ENCODE measurements at places on chromosomes 16 and 17.
A peak's percentile ranks its signal among the peaks of the same experiment; 100 is the strongest.

- no peak for DNase-seq
Measured at GRCh38 chr17:30360086-30360808, 18.5 kb upstream of the CPD start.

DNA sequence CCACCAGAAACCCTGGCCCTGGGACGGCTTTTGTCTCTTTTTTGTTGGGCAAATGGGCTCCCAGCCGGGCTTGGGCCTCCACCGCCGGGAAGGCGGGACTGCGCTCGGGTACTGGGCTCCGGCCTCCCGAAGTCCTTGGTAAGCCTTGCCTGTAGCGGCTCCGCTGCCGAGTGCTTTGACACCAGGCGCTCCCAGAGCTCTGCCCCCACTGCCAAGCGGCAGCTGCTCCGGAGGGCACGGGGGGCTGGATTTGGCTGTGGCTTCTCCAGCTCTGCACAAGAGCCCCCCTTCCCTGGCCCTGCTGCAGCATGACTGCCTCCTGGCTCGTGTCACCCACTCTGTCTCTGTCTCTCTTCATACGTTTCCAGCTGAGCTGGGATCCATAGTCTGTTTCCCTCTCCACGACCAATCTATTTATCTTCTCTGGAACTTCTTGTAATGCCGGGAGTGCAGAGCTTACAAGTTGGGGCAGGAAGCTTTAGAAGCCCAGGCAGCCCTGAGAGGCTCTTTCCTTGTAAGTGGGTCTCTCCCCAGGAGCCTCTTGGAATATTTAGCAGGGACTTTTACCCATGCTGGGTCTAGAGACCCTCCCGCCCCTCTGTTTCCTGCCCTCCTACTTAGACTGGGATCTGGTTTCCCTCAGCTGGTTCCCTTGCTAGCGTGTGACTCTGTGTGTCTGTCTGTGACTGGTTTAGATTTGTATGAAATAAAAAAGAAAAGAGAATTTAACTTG lies 246.9 kb upstream of the GSE1 start:
- DNase-seq = no peak

GRCh38 chr16:30457256-30457655 lies 11.6 kb upstream of the SEPHS2 start:
- DNase-seq = no peak

DNA sequence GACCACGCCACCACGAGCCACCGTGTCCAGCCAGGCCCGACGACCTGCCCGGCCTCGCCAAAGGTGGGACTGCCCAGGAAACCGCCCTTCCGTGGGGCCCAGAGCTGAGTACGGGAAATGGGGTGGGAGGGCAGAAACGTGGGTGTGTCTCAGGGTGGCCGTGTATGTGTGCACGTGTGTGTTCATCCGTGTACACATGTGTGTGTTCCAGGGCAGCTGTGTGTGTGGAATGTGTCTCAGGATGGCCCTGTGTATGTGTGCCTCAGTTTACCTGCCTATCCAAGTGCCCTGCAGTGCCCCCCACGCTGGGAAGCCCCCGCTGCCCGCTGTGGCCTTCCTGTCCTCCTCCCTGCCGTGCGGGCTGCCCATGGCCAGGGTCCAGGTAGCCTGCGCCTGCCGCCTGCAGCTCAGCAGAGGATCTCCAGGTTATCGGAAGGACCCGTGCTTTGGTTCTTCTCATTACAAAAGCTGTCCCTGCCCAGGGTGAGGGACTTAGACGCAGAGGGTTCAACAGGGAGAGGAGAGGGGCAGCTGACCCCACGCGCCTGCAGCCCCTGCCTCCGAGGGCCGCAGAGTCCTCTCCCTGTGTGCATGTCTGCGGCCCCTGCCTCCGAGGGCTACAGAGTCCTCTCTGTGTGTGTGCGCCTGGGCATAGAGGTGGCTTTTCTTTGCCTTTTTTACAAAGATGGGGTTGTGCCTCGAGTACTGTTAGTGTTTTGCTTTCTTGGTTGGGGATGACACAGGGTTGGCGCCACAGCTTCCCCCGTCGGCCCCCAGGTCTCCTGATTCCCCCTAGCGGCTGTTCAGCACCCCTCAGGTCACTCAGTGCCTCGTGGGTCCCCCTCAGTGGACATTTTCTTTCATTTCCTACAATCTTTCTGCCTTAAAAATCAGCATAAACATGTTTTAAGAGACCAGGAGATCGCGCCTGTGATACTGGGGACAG lies 23.6 kb downstream of the ZNF469 start:
- DNase-seq = no peak

DNA sequence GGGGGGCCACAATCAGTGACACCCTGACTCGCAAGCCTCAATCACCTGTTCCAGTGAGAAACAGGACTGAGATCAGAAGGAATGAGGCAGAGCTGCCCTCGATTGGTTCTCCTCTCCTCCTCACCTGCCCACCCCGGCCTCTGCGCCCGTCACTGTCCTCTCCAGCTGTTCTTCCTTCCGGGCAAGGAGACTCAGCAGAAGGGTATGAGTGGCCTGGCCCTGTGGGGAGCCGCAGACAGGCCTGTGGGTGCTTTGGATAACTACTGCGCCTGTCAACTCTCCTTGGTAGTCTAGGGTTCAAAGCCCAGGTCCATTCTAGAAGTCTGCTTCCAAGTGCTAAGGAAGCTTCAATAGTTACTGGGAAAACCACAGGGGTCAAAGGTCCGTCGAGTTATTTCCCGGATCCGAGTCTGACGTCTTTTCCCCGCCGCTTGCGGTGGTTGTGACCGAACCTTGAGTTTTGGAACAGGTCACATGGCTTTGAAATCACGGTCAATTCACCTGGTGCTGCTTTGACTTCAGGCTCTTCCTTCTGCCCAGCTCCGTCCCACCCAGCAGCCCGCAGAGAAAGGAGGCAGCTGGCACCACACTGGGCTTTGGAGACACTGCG lies 8.3 kb downstream of the CARD14 start:
- DNase-seq = no peak

DNA sequence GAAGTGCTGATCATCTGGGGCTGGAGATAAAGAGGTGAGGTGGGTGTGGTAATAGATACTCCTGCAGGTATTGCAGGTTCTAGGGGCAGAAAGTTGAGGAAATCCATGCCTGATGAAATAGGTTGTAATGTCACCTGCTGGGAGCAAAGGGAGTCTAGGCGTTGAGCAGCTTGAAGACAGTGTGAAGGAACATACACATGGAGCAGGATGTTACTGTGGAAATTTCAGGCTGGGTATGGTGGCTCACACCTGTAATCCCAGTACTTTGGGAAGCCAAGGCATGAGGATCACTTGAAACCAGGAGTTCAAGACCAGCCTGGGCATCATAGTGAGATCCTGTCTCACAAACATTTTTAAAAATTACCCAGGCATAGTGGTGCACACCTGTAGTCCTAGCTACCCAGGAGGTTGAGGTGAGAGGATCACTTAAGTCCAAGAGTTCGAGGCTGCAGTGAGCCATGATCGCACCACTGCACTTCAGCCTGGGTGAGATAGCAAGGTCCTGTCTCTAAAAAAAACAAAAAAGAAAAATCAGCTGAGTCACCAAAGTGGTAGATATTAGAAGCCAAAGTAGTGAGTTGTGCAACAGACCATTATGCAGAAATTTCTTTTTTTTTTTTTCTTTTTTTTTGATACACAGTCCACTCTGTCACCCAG lies 9.1 kb upstream of the CRYBA1 start:
- DNase-seq = no peak

DNA sequence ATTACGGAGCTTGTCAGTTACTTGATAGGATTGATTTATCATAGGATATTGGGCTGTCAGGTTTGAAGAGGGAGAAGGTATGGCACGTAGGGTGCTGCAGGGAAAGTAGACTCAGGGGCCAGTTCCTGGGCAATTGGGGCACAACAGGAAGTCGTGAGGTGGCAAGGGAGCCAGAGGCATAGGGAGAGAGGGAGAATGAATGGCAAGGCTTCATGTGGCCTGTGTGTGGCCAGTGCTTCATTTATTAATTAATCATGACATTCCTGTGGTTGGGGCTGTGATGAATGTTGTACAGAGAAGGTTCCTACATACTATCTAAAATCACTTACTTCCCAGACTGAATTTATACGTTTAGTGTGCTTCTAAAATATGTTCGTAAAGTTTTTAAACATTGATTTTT lies 19.3 kb downstream of the MFSD11 start:
- no peak for DNase-seq

DNA sequence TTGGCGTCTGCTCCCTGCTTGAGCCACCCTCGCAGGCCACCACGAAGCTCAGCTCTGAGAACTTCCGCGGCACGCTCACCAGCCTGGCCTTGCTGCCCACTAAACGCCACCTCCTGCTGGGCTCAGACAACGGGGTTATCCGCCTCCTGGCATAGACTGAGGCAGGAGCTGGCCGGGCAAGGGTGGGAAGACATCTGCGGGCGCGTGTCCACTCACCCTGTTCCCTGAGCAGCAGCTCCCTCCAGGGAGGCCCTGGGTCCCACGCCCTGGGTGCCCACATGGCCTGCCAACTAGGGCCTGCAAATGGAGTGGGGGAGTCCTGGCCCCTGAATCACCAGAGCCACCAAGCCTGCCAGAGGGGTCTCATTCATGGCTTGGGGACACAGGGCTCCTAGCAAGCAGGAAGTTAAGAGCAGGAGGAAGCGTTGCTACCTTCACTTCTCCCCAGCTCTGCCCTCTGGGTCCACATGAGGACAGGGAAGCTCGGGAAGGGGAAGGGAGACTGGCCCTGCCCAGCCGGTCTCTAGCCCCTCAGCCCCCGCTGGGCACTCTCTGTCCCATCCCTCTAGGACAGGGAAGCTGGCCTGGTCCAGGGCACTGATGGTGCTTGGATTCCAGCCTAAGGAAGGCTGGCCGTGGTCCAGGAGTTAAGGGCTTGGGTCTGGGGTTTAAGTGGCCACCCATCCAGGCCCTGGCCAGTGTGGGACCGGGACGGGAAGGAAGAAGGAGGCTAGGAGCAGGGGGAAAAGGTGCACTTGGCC lies 5.0 kb upstream of the SERPINF2 start:
- DNase-seq = no peak

DNA sequence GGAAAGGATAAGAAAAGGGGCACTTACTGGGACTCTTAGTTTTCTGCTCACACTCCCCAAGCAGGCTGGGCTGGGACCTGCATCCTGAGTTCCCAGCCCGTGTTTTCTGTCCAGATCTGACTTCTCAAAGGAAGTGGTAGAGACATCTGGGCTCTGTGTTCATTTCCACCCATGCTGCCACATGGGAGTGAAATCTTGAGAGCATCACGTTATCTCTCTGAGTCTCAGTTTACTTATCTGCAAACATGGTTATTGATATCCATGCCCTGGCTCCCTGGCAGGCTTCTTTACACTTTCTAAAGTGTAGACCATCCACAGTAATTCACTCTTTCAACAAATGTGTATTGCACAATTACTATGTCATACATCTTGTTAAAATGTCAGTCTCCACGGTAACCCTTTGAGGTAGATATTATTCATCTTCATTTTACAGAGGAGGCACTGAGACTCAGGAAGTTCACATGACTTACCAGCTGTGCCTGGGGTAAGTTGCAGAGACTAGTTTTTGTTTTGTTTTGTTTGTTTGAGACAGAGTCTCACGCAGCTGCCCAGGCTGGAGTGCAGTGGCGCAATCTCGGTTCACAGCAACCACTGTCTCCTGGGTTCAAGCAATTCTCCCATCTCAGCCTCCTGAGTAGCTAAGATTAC lies 3.4 kb downstream of the ZNF688 start:
- DNase-seq = peak; percentile 67

- DNase-seq = no peak
Measured at GRCh38 chr17:48526608-48527546, 3.9 kb downstream of the HOXB1 start.

GRCh38 chr16:82192665-82193064 lies 22.6 kb upstream of the MPHOSPH6 start:
- DNase-seq = no peak

- no peak for DNase-seq
Measured at GRCh38 chr16:64242492-64242891, 879.4 kb downstream of the CDH11 start.

DNA sequence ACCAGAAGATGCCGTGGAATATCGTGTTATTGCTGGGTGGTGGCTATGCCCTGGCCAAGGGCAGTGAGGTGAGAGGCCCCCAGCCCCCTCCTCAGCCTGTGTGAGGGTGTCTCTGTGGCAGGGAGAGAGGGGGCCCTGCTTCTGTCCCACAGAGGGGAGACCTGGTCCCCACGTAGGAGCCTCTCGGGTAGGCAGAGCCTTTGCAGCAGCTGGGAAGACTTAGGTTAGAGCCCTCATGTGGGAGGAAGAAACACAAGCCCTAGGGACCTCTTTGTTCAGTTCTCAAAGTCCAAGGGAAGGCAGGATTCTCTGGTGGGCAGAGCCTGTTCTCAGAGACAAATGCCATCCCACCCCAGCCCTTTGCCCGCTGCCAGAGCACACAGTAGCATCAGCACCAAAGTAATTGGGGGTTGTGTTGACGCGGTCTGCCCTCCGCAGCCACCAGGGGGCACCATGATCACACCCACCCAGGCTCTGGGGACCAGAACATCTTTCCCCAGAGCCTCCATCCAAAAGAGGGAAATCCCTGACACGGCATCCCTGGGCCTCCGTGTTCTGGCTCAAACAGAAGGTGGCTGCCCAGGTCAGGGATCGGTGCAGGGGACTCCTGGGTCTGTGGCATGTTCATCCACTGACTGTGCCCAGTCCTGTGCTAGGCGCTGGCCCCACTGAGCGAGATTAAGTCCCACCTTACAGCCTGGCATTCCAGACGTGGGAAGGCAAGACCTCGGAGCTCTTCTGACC lies 11.5 kb upstream of the FOXN1 start:
- DNase-seq = peak; percentile 80

DNA sequence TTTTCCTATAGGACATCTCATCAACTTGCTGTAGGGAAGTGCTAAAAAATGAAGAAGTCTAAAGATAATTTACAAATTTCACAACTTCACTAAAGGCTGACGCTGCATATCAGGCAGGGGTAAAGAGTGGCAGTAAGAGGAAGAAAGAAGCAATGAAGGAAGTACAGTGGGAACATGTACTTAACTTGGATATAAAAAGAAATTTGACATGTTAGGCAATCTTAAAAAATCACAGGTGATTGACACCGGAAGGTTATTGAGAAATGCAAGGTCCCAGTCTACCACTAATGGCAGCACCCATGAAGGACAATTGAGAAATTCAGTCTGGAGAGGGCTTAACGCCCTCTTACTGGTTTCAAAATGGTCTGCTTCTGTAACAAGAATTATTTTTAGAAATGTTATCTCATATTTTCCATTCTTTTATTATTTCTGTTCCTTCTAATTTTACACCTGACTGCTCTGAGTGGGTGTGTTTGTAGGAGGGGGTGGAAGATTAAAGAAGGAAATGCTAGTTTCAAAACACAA lies 358.1 kb downstream of the KCNJ2 start:
- no peak for DNase-seq

GRCh38 chr17:66200685-66201092 lies 8.8 kb upstream of the CEP112 start:
- DNase-seq = no peak
